ENCODE measurements at places on chromosomes 6 and 20.

GRCh38 chr20:40582531-40582930 lies 106.5 kb downstream of the MAFB start:
- no peak for DNase-seq

DNA sequence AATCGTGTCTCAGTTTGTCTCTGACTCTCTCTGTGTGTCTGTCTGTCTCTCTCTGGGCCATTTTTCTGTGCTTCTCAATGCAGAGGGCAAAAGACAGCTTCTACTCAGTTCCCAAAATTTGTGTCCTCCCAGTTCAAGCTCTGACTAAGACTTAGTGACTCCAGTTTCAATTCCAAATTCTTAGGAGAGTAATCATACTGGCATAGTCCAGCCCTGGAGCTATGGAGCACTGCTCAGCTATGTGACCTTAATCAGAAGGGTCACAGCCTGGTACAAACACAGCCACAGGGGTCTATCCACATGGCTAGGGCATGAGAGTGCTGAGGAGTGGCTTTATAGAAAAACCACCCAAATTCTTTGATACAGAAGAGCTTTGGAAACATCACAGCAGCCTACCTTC lies 91.9 kb downstream of the FOXF2 start:
- DNase-seq = no peak

GRCh38 chr6:30894381-30894780 lies 10.1 kb downstream of the DDR1 start:
- DNase-seq = no peak

GRCh38 chr6:118468682-118469465 lies 79.2 kb upstream of the PLN start:
- no peak for DNase-seq

DNA sequence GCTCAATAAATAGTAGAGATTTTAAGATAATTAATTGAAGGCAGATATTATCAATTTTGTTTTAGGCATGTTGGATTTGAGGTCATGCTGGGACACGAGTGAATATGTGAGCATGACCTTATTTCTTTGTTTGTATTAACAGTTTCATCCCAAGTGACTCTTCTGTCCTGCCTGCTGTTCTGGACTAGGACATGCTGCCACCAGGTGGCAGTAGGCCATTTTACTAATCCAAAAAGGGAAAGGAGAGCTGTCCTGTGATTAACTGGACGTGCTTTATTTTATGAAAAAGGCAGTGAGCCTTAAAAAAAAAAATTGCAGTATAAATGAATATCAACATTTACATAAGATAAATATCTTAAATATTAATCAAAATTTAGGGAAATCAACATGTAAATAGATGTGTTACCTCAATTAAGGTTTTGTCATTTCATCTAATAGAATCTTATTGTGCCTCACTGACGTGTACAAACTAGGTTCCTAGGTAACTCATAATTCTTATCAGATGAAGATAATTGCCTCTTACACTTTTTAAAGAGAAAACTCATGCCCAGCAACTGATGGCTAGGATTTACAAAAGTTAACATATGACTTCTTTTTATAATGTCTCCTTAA lies 49.8 kb downstream of the FRK start:
- DNase-seq = peak; percentile 56

GRCh38 chr6:37551446-37551845 lies 51.8 kb upstream of the CCDC167 start:
- DNase-seq = no peak

- DNase-seq = no peak
Measured at GRCh38 chr6:71035871-71036270, 79.0 kb upstream of the B3GAT2 start.

Measured in CD4-positive, alpha-beta T cell treated with Interleukin-1 beta for 1 hour (primary cell).